Cardiac muscle cell (in vitro differentiated cells and primary cell): ENCODE measurements at places on chromosomes 5 and 9.

GRCh38 chr5:9722601-9723180 is 92.5 kb upstream of the TAS2R1 start:
- no peak for DNase-seq

GRCh38 chr9:126000256-126000655 is 253.1 kb downstream of the PBX3 start:
- DNase-seq, result no peak

DNA sequence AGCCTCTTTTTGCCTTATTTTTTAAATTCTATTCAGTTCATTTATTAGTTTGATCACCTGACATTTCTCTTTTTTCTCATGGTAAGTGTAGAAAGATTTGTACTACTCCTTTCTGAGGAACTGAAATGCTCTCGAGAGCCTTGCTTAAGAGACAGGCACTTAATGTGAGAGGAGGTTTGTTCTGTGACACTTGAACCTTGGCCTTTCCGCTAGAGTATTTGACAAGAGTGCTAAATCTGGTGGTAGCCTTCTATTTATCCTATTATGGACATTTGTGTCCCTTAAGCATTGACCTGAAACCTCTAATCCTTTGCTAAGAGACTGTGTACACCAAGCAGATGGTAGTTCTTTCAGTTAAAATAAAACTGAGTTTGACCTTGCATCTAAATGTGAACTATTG is 805.0 kb upstream of the PTPRD start:
- peak; percentile 84 for DNase-seq

DNA sequence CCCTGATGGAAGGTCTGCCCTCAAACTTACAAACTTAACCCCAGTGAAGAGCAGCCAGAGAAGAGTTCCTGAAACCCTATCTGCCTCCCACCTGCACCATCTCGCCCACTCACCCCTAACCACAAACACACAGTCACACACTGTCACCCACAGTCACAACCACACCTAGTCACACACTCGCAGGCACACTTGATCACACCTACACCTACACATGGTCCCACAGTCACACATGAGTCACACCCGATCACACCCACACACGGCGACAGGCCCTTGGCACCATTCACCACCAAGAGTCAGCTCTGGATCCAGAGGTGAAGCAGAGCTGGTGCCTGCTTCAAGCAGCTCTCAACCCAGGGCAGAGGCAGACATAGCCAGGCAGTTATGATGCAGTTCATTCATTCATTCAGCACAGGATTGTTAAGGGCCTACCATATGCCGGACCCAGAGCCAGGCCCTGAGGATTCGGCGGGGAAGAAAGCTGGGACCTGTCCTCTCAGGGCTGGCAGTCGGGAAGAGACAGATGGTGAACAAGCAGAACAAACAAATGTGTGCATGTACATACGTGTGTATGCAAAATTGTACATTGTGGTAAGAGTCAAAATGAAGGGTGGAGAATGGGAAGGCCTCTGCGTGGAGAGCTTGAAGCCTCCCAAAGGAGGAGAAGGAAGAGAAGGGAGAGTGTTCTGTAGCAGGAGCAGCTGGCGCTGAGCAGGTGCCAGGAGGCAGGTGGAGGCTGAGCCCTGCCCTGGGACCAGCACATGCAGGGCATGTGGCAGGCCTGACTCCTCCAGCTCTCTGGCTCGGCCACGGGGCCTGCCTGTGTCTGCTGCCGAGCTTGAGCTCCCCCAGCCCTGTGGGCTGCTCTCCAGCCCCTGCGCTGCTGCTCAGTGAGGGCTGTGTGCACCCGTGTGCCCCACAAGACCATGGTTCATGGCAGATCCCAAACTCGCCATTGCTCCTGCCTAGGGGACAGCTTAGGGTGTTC is 6.4 kb downstream of the TSPAN17 start:
- no peak for DNase-seq

DNA sequence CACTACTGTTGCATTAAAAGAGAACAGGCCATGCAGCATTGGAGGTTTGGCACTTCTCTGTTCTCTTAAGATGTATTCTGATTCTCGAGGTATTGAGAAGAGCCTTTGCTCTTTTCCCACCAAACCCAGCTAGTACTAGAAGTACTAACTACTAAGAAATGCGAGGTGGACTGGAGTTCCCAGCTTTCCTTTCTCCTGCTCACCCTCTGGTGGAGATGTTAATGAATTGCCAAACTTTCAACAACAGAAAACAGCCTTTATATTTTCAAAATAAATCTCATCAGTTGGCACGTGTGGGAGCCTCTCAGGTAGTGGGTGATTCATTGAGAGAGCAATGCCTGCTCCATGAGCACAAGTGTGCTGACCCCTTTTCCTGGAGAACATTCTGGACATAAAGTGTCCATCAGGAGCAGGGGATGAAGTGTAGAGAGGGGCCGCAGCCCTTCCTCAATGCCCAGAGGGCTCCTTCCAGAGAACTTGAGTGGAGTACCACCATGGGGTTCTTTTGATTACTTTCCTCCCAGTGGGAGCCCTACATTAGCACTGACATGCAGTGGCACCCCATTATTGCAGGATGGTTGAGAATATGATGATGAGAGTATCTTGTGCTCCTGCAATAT is 45.7 kb downstream of the TMEM174 start:
- no peak for DNase-seq

GRCh38 chr5:55176176-55176818 is 3.3 kb upstream of the CDC20B start:
- DNase-seq, result peak; percentile 82

GRCh38 chr9:82183181-82183860 is 194.7 kb downstream of the SPATA31D1 start:
- DNase-seq, result no peak

DNA sequence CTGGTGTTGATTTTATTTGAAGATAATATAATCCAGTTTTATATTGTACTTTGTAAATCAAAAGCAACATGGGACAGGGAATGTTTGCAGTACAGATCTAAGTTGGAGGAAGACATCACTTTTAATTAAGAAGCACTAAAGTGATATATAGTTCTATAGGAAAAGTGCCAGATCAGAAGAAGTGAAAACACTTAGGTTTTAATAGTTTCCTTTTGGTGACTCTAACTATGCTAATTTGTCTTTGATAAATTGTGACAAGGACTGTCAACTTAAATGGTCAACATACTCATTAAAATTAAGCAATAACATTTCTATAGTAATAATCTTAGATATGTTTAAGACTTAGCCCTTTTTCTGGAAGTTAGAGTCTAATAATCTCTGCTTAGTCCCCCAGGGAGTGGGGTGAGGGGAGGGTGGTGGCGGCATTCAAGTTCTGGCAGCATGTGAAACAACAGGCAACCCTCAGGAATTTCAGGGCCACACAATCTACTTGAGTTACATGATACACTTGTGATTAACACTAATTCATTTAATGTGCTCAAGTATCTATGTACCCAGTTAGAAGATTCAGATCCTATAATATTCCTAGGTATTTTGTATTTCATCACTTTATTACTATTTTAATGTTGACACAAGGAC is 1026.5 kb downstream of the NR2F1-AS1 start:
- DNase-seq, result peak; percentile 46

DNA sequence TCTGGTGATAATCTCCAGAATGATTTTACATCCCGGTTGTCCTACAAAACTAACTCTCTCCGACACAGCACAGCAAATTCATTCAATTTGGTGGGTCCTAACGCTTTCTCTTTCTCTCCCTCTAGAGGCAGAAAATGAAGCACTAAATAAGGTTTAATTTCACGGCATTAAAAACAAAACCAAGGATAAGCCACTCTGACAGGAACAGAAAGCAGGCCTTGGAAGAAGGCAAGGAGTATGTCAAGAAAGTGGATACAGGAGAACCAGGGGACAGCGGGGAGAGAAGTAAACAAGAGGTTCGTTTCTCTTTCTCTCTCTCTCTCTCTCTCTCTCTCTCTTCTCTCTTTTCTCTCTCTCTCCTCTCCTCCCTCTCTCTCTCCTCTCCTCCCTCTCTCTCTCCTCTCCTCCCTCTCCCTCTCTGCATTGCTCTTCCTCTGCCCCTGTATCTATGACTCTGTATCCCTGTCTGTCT is 49.8 kb downstream of the EBF1 start:
- peak; percentile 81 for DNase-seq

- DNase-seq, result peak; percentile 55
Observed at GRCh38 chr5:154205441-154206117, 15.0 kb downstream of the GALNT10 start.

DNA sequence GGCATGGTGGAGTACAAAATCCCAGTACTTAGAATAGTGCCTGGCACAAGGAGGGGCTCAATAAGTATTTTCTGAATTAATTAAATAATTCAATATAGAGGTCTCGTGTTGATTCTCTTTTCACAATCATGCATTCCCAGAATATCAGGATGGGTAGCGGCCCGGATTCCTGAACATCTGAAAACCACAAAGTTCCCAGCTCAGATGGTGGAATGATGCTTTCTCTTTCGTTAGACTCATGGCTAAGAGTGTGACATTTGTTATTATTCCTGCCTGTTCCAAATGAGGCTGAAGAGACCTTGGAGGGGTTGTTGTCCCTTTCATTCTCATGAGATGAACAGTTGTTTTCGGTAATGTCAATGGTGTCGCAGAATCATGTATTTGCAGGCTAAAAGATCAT is 95.4 kb upstream of the LIFR start:
- peak; percentile 50 for DNase-seq

- DNase-seq, result no peak
Observed at GRCh38 chr5:86983208-86983607, 284.5 kb upstream of the RASA1 start.

- DNase-seq, result no peak
Observed at GRCh38 chr5:133408322-133408721, 204.0 kb downstream of the FSTL4 start.

DNA sequence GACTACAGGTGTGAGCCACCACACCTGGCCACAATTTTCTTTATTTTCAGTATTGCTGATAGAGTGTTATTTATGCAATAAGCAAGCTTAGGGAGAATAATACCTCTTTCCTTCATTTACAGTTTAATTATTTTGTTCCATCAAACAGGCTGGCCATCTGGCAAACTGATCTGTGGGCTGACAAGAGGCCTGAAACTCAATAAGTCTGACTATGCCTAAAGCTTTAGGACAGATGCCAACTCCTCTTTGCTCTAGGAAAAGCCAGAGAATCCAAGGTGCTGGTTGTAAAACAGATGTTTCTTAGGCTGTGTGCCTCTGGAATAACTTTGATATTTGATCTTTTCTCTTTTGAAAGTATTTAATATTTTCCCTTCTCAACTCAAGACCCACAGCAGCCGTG is 98.4 kb downstream of the TARS1 start:
- DNase-seq, result no peak

DNA sequence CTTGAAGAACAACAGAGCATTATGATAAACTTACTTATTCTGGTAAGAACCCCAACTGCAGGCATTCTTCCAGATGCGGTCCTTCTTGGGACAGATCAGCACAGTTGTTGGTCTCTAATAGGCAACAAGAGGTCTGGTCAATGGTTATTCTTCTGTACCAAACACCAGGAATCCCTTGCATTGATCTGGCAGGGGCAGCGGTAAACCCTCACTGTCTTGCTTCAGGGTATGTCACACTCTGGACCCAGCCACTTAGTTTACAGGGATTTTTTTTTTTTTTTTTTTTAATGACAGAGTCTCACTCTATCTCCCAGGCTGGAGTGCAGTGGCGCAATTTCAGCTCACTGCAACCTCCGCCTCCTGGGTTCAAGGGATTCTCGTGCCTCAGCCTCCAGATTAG is 1.3 kb upstream of the FAM193B start:
- no peak for DNase-seq

DNA sequence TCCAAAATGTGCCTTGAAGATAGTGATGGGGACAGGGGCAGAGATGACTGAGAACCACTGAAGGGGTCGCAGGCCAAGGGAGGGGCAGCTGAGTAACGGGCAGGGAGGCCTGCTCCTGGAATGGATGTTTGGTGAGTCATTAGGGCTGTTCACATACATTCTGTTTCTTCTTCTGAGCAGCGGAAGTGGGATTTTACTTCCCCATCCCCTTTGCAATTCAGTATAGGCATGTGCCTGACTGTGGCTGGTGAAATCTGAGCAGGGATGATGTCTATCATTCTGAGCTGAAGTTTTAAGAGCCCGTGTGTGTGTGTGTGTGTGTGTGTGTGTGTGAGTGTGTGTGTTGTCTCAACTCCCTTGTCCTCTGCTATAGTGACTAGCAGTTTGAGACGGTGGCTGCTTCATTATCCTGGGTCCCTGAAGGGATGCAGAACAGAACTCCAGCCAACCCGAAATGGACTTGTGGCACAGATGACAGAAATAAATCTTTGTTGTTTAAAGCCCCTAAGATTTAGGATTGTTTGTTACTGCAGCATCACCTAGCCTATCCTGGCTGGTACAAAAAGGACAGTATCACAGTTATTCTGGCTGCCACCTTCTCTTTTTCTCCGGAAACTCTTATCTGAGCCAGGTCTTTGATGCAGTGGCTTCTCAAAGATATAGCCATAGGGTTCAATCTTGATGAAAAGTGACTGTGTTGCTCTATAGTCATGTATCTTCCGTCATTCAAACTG is 29.2 kb upstream of the TGFBI start:
- DNase-seq, result peak; percentile 66

GRCh38 chr5:142715291-142715690 is 29.4 kb upstream of the FGF1 start:
- DNase-seq, result no peak

GRCh38 chr9:28923351-28923750 is 1350.1 kb upstream of the C9orf72 start:
- no peak for DNase-seq

GRCh38 chr5:82257247-82257646 is 20.9 kb downstream of the RPS23 start:
- DNase-seq, result no peak

GRCh38 chr9:12305211-12305610 is 388.0 kb upstream of the TYRP1 start:
- DNase-seq, result no peak

DNA sequence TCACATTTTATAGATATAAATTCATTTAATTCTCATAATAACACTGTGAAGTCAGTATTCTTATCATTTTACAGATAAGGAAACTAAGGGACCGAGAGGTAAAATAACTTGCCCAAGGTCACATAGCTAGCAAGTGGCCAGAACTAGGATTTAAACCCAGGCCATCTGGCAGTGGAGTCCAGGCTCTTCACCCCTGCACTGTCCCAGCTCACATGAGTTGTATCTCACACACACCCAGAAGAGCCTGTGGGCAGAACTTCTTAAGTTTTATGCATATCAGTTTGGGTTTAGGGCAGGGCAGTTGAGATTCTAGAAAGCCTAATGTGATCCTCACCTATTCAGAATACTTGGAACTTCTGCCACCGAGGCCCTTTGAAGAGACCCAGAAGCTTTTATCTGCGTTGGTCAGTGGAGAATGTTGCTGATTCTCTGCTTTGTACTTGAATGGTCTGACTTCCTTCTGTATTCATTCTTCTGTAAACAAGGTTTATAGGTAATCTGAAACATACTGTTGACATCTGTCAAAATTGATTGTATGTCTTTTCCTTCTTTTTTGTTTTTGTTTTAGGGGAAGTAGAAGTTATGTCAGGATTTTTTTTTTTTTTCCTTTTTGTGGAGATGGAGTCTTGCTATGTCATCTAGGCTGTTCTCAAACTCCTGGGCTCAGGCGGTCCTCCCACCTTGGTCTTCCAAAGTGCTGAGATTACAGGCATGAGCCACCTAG is 75.8 kb downstream of the KIAA1958 start:
- DNase-seq, result no peak

- peak; percentile 87 for DNase-seq
Observed at GRCh38 chr5:35313291-35313690, 83.0 kb upstream of the PRLR start.

- DNase-seq, result no peak
Observed at GRCh38 chr5:11595045-11595444, 309.2 kb downstream of the CTNND2 start.

- DNase-seq, result peak; percentile 60
Observed at GRCh38 chr9:124810663-124811355, 33.9 kb downstream of the OLFML2A start.
